ENCODE measurements at places on chromosomes 6 and 20.

- H3K36me3 ChIP-seq = no peaks in the 10 kb centered on the region
- H3K27ac ChIP-seq = no peak overlapping the region
- DNase-seq = no peak
- H3K4me1 ChIP-seq = no peaks in the 10 kb centered on the region
- no peaks in the 10 kb centered on the region for H3K27me3 ChIP-seq
- H3K4me3 ChIP-seq = no peak overlapping the region
These were observed 91.7 kb upstream of the HDDC2 start for GRCh38 chr6:125393449-125393858.

DNA sequence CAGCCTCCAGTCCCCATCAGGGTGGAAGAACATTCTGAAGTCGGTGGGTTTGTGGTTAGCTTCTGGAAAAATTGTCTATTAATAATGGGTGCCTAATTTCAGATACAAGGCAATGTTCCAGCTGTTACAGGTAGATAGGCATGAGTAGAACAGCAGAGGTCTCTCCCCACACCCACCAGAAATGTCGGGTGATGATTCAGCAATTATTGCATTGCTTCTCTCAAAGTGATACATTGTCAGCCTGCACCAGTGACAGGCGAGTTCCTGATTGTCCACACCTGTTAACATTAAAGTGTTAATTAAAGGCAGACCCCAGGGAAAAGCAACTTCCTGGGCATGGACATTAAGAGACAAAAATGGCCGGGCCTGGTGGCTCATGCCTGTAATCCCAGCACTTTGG, 18.9 kb upstream of the CLVS2 start:
- H3K27me3 ChIP-seq = no peaks in the 10 kb centered on the region
- H3K27ac ChIP-seq = no peak overlapping the region
- H3K4me1 ChIP-seq = no peaks in the 10 kb centered on the region
- no peaks in the 10 kb centered on the region for H3K36me3 ChIP-seq

- peaks cover 10% of the 10 kb centered on the region for H3K4me1 ChIP-seq
- no peak within 1 kb of the TSS for H3K4me3 ChIP-seq
- DNase-seq = no peak
- H3K36me3 ChIP-seq = no peaks in the 10 kb centered on the region
- no peak within 1 kb of the TSS for H3K27ac ChIP-seq
These were observed at the start of gene ERVFRD-1 for GRCh38 chr6:11110921-11111768. Gene ERVFRD-1, minus strand, starts transcription at chr6:11111725. Its CDS starts 6,415 bp downstream, at chr6:11105310.

GRCh38 chr6:36226438-36227047, 30.0 kb downstream of the BRPF3 start:
- H3K4me3 ChIP-seq = no peak overlapping the region
- no peak for DNase-seq
- H3K4me1 ChIP-seq = no peaks in the 10 kb centered on the region
- H3K27me3 ChIP-seq = no peaks in the 10 kb centered on the region

DNA sequence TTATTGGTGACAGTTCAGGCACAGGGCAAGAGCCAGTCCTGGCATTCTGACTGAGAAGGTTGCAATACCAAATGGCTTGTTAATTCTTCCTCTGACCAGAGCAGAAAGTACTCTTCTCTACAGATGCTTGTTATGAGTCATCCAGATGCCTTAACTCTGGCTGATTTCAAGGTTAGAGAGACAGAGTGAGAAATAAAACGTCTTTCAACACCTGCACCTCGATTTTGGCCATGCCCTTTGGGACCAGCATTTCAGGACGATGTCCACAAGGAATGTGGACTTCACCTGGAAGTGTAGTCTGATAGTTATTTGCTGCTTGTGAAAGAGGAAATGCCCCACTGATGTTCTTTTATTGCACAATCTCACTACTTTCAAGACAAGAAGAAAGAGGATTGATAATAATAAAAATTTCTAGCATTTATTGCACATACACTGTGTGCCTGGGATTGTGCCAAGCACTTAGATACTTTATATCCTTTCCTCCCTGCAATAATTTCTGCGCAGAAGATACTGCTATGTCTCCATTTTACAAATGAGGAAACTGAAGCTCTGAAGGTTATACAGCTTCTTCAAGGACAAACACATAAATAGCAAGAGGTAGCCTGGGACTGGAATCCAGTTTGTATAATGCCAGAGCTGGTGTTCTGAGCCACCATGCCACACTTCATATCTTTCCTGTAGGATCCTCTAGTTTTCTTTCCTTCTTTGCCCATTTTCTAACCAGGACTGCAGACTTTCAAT, 33.5 kb upstream of the MCM3 start:
- no peaks in the 10 kb centered on the region for H3K36me3 ChIP-seq
- H3K27me3 ChIP-seq = no peaks in the 10 kb centered on the region
- H3K4me3 ChIP-seq = no peak overlapping the region
